ENCODE measurements at places on chromosomes 6 and 20.

DNA sequence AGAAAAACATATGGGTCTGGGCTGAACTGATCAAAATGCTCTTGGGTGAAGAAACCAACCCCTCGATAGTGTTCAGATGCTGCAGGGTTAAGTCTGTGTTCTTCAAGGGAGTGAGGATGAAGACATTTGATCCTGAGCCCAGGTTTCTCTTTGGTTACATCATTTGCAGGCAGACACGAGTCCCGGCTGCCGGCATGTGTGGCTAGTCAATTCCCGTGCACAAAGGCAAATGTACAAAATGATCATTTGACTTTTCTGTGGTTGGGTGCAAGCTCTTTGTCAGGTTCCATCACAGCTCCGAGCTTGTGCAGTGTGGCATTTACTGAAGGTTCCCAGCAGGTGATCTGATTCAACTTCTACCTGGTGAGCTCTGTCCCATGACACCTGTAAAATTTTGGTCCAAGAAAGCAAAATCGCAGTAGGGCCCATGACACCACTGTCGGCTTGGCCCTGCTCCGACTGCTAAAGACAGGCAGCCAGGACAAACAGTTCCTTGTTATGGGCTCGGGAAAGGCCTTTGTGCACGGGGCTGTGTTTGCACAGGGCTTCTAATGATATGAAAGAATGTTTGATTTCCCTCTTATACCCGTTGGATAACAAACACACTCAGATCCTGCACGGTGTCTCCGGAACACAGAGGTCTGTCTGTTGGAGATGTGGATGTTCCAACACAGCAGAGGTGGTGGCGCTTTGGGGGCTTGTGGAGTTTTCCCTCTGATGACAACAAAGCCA, 46.9 kb downstream of the GJA10 start:
- peak; percentile 42 for DNase-seq

- peak; percentile 7 for DNase-seq
Observed at GRCh38 chr6:90978046-90978445, 391.2 kb upstream of the MAP3K7 start.

DNA sequence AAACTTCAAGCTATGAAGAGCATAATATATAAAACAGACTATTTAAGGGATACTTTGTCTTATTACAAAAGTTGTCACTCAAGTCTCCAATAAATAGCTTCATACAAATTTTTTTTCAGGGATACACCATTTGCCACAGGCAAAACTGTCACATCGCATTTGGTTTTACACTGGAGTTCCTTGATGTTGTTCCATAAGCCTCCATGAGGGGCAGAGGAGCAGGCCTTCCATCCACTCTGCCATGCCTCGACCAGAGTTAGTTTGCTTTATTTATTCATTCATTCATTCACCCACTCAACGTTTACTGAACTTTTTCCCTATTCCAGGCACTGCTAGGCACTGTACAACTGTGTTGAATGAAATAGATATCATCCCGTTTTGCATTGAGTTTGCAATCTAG, 246.6 kb downstream of the PHF3 start:
- peak; percentile 23 for DNase-seq

GRCh38 chr6:153849072-153849779, 189.8 kb upstream of the OPRM1 start:
- peak; percentile 56 for DNase-seq

DNA sequence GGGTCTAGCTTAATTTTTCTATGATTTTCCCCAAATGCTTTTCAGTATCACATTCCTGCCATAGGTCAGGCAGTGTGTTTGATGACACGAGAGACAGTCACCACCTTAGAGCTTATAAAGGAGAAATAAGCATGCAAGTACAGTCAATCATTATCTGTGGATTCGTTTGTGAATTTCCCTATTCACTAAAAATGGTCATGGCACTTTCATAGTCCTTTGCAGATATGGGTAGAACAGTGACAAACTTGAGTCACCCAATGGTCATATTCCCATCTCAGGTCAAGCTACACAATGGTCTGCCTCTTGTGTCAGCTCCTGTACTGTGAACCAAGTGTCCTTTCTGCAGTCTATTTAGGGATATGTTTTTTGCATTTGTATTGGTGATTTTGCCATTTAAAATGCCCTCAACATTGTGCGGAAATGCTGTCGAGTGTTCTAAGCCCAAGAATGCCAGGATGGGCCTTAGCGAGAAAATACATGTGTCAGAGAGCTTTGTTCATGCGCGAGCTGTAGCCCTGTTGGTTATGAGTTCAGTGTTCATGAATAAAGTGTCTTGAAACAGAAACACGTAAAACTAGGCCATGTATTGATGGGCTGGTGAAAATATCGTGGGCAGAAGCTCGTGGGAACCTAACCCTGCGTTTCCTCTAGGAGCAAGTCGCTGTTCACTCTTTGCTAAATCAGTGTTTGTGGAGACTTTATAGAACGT, 19.8 kb downstream of the SUMO4 start:
- no peak for DNase-seq

DNA sequence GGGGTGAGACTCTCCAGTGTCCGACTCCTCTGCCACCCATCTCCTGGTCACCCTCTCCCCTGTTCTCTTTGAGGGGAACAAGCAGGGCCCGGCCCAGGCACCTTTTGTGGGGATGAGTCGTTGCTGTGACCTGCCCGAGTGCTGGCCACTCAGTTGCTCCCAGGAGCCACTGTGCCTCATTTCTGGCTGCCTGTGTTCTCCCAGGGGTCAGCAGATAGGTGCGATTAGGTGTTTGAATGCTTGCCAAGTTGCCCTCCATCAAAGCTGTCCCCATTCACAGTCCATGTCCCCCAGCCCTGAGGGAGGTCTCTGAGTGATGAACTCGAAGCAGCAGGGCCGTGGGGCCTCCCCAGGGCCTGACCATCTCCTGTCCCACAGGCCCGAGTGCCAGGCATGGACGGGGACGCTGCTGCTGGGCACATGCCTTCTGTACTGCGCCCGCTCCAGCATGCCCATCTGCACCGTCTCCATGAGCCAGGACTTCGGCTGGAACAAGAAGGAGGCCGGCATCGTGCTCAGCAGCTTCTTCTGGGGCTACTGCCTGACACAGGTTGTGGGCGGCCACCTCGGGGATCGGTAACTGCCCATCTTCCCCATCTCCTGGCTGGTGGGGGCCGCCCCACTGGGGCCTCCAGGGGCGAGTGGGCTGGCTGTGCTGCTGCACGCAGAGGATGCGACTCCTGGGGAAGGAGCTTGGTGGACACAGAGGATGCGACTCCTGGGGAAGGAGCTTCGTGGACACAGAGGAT, 4.1 kb downstream of the SLC17A9 start:
- DNase-seq, result no peak

DNA sequence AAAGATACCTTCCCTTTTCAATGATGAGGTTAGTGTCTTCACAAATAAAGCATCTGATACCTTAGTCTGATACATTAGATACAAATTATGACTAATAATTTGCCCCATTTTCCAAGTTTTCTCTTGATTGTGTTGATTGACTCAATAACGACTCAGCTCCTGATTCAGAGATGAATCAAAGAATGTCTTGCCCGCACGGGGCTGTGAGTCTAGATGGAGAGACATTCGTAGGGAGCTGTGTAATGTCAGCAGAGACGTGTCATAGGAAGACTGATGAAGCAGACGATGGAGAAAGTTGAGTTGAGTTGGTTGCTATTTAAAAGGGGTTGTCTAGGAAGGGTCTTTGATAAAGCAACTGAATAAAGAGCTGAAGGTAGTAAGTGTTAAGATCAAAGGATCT, 78.2 kb downstream of the TSHZ2 start:
- DNase-seq, result no peak

- peak; percentile 66 for DNase-seq
Observed at GRCh38 chr6:16511040-16511660, 250.1 kb downstream of the ATXN1 start.

DNA sequence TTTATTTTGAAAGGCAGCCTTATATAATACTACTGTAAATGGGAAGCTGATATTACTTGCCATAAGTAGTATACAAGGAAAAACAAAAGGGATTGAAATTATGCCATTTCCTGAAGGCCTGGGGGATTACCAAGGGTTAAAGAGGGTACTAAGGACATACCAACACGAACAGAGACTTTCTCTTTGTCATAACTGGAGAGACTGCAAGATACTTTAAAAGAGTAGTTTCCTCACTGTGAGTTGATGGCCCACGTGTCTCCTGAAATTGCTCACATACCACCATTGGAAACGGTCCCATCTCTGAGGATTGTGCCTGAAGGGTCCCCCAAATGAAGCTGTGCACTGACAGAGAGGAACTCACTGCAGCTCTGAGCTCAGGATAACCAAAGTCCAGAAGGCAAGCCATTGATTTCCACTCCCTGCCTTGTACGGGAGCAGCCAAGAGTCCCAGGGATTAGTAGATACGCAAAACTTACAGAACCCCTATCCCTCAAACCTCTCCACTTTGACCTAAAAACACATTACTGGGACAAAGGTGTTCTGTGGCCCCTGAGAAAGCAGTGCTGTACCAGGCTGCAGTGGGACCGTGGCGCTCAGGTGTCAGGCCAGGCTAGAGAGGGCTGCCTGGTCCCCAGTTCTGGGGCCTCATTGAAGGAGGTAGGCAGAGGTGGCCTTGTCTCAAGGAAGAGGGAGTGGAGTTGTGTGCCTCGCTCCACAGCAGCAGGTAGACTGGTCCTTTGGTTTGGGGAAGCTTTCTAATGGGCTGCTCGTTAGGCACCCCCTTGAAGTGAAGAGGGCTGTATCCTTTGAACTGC, 15.2 kb downstream of the PSMG4 start:
- DNase-seq, result no peak

DNA sequence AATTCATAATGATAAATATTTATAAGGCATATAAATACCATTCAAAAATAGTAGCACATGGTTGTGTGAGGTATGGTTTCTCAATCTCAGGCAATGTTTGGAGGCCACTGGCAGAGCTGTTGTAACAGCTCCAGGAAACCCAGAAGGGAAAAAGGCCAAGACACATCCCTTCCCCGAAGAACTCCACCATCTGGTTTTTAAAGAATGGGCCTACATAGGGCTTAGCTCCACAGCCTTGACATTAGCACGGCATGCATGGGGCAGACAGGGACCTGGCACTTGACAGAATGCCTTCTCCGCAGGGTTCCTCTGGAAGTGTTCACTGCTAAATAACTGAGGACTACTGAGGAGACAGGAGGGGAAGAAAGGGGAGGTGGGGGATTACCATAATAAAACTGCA, 16.1 kb upstream of the FOXO3 start:
- DNase-seq, result peak; percentile 38
